Mammary epithelial cell (primary cell): ENCODE measurements at places on chromosomes 2 and 18. TPM values are rescaled to one million over a fixed set of nuclear protein-coding genes. Genes with fewer than 3 reads are reported as not detected.

Gene PRKAG3
- total RNA-seq: not detected

Gene LIMS4
- total RNA-seq: 2.2 and 2.6 TPM in 2 replicates

Gene ANO7
- total RNA-seq: 1.2 and 2.5 TPM in 2 replicates

Gene GCC2
- 20.8 TPM for total RNA-seq

Gene TSPYL6
- not detected for total RNA-seq

Gene SERPINE2
- total RNA-seq: 490 TPM

Gene SPC25
- total RNA-seq: 2.3 and 13.2 TPM in 2 replicates

Gene RNF144A
- total RNA-seq: 1.7 TPM

Gene HOXD13
- not detected for total RNA-seq

Gene ADGRF3
- total RNA-seq: 0.32 and 0.45 TPM in 2 replicates
